IPS DF 19.7 (cell line): ENCODE measurements at places on chromosomes 16 and 17.

- no peak for DNase-seq
These were observed 39.9 kb upstream of the INTS2 start for GRCh38 chr17:61967729-61968128.

DNA sequence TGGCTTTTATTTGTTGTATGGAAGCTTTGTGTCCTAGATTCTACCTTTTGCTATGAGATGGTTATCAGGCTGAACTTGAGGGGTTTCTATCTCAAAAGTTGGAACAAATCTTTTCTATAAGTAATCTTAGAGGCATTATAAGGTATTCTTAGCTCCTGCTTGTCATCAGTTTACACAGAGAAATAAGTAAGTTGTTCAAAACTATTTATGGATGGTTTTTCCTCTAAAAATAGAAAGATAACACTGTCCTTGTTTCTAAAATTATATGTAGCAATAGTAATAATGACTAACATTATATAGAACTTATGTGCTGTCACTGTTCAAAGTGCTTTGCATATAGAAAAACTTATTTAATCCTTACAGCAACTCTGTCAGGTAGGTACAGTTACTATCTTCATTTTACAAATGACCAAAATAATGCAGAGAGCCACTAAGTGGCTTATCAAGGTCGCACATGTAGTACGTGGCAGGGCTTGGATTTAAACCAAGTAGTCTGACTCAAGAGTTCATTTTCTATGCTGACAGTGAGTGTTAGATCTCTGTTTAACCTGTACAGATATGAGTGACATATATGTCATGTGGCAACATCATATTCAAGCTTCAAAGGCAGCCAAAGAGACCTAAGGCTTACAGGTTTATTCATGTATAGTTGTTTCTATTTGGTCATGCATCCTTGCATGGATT, 59.0 kb downstream of the PHKB start:
- no peak for DNase-seq

GRCh38 chr17:79095345-79096055, 20.9 kb downstream of the ENGASE start:
- no peak for DNase-seq

GRCh38 chr16:77805398-77805797, 17.0 kb downstream of the VAT1L start:
- no peak for DNase-seq

GRCh38 chr17:19759568-19760549, 11.8 kb upstream of the ALDH3A1 start:
- DNase-seq: no peak

DNA sequence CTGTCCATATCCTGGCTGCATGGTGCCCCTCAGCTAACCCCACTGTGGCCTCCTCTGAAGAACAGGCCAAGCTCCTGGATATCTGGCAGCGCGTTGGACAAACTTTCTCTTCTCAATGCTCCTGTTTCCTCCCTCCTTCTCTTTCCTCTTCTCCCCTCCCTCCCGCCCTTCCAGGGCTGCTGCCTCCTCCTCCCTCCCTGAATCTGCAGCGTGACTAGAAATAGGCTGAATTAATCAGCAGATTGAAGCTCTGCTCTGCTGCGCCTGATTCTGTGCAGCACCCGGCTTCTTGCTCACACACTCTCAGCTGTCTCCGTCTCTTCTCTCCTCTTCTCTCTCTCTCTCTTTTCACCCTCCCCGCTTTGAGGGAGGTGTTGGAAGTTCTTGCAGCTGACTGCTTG, 19.8 kb downstream of the TMEM94 start:
- no peak for DNase-seq

DNA sequence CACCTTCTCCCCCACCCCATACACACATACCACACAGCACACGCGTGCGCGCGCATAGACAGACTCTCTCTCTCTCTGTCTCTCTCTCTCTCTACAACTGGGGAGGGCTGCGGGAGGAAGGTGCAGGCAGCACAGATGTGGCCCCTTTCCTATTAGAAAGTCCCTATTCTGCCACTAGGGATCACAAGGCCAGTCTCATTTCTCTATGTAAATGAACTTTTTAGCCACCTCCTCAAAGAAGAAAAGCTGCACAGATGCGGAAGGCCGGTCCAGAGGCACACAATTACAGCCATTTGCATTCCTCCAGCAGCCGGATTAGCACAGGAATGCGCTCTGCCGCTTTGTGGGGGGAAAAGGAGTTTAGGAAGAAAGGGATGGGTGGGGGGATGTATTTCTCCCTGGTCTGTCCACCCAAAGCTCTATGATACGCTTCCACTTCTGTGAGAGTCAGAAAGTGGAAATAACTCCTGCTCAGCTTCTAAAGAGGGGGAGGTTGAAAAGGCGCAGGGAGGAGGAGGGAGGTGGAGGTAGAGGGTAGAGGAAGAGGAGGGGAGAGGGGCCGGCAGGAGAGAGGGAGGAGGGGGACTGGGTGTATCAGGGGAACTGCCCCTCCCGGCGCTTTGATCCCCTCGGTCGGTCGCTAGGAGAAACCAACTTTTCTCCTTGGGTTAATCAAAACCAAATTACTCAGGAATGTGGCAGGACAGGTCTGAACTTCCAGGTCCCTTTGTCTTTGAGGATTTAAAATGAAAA, 11.7 kb downstream of the ZFHX3 start:
- DNase-seq: no peak

DNA sequence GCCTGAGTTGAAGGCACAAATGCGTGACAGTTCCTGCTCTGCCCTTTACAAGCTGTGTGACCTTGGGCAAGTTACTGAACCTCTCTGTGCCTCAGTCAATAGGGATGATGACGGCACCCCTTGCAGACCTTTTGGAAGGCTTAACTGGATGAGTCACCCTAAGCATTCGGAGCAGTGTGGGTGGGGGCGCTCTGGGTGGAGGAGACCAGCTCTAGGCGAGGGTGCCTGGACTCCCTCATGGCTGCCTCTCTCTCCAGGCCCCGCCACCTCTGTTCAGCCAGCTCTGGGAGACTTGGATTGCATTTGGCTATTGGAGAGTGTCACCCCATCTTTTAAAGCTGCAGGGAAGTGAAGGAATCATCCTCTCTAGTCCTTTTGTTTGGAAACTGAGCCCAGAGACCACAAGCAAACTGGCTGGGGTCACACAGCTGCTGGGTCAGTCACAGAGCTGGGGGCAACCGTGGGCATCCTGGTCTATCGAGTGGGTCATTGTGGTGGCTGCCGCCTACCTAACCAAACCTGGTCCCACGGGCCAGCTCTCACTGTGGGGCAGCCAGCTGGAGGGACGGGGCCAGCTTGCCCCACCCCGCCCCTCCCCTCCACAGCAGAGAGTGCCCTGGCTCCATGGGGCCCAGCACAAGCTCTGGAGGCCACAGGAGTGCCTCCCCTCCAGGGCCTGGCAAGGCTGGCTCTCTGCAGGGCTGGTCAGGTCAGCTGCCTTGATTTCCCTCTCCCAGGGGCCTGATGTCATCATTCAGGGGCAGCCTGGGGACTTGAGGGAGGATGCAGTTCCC, 20.2 kb upstream of the GSE1 start:
- DNase-seq: no peak

DNA sequence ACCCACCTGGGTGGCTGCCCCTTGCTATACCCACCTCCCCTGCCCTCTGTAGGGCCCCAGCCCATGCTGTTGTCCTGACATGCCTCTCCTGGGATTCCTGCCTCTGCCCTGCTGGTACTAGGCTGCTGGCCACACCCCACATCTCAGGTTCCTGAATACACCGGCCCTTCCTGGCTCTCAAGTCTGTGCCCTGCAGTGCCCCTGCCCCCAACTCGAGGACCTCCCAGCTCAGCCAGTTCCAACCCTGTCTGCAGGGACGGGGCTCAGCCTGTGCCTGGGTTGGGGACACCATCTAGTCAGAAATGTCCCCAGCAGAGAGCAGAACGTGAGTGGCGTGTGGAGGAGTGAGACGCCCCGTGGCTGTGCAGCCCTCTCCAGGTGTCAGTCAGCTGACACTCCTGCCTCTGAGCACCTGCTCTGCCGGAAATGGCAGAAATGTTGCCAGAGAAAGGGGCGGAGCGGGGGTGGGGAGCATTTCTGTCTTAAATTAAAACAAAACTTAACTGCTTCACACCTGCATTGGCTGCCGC, 28.7 kb downstream of the ACSF3 start:
- DNase-seq: no peak
